Hepatocyte (in vitro differentiated cells): ENCODE measurements at places on chromosomes 12 and 14. TPM values are rescaled to one million over a fixed set of nuclear protein-coding genes. Genes with fewer than 3 reads are reported as not detected.

DNA sequence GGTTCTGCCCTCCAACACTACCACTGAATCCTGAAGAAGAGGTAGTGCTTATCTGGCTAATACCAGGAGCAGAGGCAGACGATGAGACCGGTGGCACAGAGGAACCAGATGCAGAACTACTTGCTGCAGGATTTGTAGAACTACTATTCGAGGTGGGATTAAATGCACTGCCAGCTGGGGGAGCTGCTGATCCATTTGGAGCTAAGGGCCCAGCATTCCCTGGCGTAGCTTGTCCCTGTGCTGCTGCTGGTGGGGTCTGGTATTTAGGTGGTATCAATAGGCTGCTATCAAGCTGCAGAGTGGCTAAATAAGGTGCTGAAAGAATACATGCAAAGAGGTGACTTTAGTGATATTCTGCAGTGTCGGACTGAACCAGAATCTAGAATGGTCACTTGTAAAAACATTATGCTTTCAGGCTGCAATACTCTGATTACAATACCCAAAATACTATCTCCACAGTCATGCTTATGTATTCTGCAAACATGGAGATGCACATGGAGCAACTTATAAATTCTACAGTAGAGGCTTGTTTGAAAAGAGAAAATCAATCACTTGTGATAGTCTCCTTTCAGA, 294.2 kb downstream of the MED13L start:
- no peaks in the 10 kb centered on the region for H3K27me3 ChIP-seq
- no peaks in the 10 kb centered on the region for H3K36me3 ChIP-seq
- no peak overlapping the region for H3K27ac ChIP-seq
- no peak overlapping the region for H3K4me3 ChIP-seq

DNA sequence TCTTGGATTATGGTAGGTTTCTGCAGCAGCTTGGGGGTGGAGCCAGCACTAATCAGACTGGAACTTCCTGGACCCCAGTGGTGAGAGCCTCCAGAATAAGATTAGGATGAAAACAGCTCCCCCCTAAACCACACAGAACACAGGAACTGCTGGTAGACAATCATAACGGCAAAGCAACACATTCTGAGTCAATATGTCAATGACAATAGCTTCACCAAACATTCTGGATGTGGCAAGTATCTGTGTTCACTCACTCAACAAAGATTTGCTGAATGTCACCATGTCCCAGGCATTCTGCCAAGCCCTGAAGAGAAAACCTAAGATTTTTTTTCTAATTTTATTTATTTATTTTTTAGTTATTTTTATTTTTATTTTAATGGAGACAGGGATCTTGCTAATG, 65.2 kb downstream of the LRRC74A start:
- no peak overlapping the region for H3K4me3 ChIP-seq
- H3K27me3 ChIP-seq, result no peaks in the 10 kb centered on the region
- H3K4me1 ChIP-seq, result no peaks in the 10 kb centered on the region
- no peak overlapping the region for H3K27ac ChIP-seq
- DNase-seq, result no peak
- H3K36me3 ChIP-seq, result no peaks in the 10 kb centered on the region

GRCh38 chr12:116483959-116484750, 75.0 kb upstream of the MAP1LC3B2 start:
- no peak overlapping the region for H3K4me3 ChIP-seq
- no peak for DNase-seq
- H3K27me3 ChIP-seq, result no peaks in the 10 kb centered on the region
- H3K4me1 ChIP-seq, result no peaks in the 10 kb centered on the region
- H3K27ac ChIP-seq, result no peak overlapping the region

- H3K4me1 ChIP-seq, result peaks cover 9% of the 10 kb centered on the region
- no peaks in the 10 kb centered on the region for H3K27me3 ChIP-seq
- H3K36me3 ChIP-seq, result no peaks in the 10 kb centered on the region
- DNase-seq, result no peak
- no peak overlapping the region for H3K4me3 ChIP-seq
- H3K27ac ChIP-seq, result no peak overlapping the region
Measured at GRCh38 chr12:104309446-104309993, 6.0 kb downstream of the EID3 start.

DNA sequence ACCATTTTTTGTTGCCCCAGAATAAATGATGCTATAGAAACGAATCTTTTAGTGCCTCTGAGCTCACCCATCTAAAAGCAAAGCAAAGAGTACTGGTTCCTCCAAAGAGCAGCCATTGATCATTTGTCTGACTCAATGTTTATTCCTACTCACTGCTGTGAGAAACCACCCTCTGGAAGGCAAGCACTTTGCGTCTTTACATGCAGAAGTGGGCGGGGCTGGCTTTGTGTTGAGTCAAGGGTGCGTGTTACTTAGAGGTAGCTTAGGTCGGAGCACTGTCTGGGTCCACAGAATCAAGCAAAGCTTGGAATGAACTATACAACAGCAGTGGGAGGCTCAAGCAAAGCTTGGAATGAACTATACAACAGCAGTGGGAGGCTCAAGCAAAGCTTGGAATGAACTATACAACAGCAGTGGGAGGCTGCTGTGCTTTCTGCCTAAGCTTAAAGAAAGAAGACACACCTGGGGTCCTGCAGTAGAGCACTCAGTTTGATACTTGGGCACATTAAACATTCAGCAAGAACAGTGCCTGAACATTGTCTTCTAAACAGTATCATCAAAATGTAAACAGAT, 77.2 kb upstream of the PRICKLE1 start:
- H3K27me3 ChIP-seq, result no peaks in the 10 kb centered on the region
- H3K27ac ChIP-seq, result no peak overlapping the region
- no peak overlapping the region for H3K4me3 ChIP-seq
- peaks cover 6% of the 10 kb centered on the region for H3K4me1 ChIP-seq

- H3K4me1 ChIP-seq, result peaks cover 5% of the 10 kb centered on the region
- no peak overlapping the region for H3K4me3 ChIP-seq
- H3K27me3 ChIP-seq, result no peaks in the 10 kb centered on the region
- H3K27ac ChIP-seq, result no peak overlapping the region
Measured at GRCh38 chr12:12230275-12230674, 36.6 kb downstream of the LRP6 start.

- H3K4me1 ChIP-seq, result peaks cover 11% of the 10 kb centered on the region
- no peak overlapping the region for H3K4me3 ChIP-seq
- H3K27me3 ChIP-seq, result no peaks in the 10 kb centered on the region
- H3K36me3 ChIP-seq, result no peaks in the 10 kb centered on the region
- H3K27ac ChIP-seq, result peak overlapping the region; percentile 14
- peak; percentile 26 for DNase-seq
Measured at GRCh38 chr12:121128908-121129810, 3.5 kb upstream of the P2RX7 start.

GRCh38 chr12:2215709-2216560, 163.1 kb downstream of the CACNA1C start:
- no peaks in the 10 kb centered on the region for H3K27me3 ChIP-seq
- peaks cover 12% of the 10 kb centered on the region for H3K4me1 ChIP-seq
- peak; percentile 43 for DNase-seq

DNA sequence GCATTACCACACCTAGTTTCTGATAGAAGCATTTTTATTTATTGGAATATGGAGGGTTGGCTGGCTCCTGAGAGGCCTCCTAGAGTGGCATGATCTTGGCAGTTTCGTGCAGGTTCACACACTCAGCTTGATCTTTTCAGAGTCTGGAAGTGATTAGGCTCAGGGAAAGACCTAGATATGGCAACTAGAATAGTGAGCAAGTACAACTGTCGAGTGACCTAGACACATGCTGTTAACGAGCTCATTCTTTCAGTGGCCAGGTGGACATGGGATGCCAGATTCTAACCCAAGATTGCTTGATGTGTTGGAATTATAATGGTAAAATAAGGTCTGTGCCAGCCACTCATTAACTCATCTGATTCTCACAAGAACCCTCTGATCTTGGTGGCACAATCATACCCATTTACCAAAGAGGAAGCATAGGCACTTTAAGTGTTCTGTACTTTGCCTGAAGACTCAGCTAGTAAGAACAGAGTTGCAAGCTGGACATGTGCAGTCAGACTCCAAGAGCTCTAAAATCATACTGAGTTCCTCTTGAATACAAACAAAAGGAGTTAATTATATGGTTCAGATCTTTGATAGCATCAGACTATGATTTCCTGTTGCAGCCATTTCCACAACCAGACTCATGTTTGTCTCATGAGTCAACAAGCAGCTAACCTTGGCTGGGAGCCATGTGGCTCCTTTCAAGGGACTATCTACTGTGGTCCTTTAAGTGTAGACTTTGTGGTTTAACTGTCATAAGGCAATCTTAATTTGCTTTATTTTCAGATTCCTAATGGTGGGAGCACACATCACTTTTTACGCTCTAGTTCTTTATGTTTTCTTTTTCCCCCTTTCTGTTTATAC, 144.2 kb downstream of the PLEKHA5 start:
- H3K27ac ChIP-seq, result peak overlapping the region; percentile 20
- no peak overlapping the region for H3K4me3 ChIP-seq
- no peaks in the 10 kb centered on the region for H3K27me3 ChIP-seq

GRCh38 chr12:95970905-95971304, 25.2 kb downstream of the HAL start:
- H3K4me3 ChIP-seq, result no peak overlapping the region
- no peak overlapping the region for H3K27ac ChIP-seq
- no peaks in the 10 kb centered on the region for H3K27me3 ChIP-seq
- H3K4me1 ChIP-seq, result peaks cover 13% of the 10 kb centered on the region
- DNase-seq, result no peak

DNA sequence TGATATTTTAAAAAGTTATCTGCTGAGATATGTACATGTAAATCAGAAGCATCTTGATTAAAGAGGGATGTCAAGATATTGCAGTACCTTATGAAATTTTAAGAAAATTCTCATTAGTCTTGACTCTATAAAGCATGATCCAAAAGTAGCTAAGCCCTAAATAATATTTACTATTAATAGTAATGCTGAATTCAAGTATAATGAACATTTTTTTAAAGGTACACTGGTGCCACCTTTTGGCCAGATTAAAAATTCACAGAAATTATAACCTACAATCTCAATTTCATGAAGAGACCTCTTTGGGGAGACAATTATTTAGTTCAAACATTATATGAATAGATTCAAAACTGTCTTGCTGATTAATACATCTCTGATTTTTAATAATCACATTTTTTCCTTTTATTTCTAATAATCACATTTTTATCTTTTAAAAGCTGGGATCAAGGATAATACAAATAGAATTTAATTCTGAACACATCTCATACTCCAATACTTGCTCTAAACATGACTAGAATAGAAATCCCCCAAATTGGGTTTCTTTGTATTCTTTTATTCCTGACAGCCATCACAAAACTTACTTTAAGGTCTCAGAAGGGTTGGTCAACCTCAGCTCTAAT, 13.4 kb downstream of the AKAP5 start:
- H3K4me3 ChIP-seq, result no peak overlapping the region
- H3K36me3 ChIP-seq, result no peaks in the 10 kb centered on the region
- H3K4me1 ChIP-seq, result no peaks in the 10 kb centered on the region
- DNase-seq, result no peak

DNA sequence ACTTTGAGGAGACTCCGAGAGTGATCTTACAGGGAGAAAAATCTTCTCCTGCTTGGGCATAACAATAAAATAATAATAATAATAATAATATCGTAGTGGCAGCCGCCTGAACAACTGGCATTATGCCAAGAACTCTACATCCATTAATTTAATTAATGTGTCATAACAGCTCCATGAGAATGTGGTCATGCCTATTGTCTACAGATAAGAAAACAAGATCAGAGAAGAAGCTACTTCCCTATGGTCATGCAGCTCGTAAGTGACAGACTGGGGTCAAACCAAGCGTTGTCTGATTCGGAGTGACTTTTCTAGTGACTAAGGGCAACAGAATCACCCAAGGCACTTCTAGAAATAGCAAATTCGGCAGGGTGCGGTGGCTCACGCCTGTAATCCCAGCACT, 11.7 kb downstream of the PROX2 start:
- no peaks in the 10 kb centered on the region for H3K36me3 ChIP-seq
- peaks cover 10% of the 10 kb centered on the region for H3K27me3 ChIP-seq
- DNase-seq, result no peak
- H3K4me3 ChIP-seq, result no peak overlapping the region

GRCh38 chr12:92735131-92735721, 32.4 kb downstream of the PLEKHG7 start:
- H3K36me3 ChIP-seq, result no peaks in the 10 kb centered on the region
- no peaks in the 10 kb centered on the region for H3K4me1 ChIP-seq
- H3K27ac ChIP-seq, result peak overlapping the region; percentile 65
- no peak overlapping the region for H3K4me3 ChIP-seq

GRCh38 chr12:132172619-132173018, 28.4 kb downstream of the NOC4L start:
- H3K27me3 ChIP-seq, result peaks cover 25% of the 10 kb centered on the region
- DNase-seq, result no peak
- no peak overlapping the region for H3K27ac ChIP-seq
- H3K4me1 ChIP-seq, result no peaks in the 10 kb centered on the region

DNA sequence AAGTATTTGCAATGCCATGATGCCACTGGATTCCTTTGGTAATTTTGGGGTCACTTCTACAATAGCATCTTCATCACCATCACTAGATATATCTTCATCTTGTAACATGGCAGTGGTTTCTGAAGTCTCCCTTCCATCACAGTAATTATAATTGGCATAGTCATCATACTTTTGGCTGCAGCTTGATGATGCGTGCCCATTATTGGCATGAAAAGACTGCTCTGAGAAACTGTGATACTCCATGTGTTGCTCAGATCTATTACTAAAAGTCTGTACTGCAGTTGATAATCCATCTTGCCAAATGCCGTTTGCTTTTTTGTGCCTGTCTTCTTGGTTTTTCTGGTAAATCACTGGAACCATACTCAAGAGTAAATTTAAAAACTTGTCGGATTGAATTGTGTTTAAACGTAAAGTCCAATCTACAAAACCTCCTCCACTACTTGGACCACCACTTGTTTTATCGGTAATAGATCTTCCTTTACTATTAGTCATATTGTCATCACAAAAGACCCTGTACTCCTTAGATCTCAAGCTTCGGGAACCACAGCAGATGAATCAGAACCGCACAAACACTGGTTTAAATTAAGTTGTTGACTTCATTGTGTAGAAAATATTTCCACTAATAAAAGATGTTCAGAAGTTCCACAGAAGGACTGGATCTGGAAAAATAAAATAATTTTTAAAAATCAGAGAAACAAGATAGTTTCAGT, 29.9 kb downstream of the SLC41A2 start:
- no peaks in the 10 kb centered on the region for H3K36me3 ChIP-seq
- no peak for DNase-seq
- H3K27ac ChIP-seq, result no peak overlapping the region
- no peak overlapping the region for H3K4me3 ChIP-seq

CPM gene
- 26.8 and 30.7 TPM in 2 replicates for total RNA-seq

FSCB gene
- not detected in 2 replicates for total RNA-seq

SERPINA9 gene
- total RNA-seq, result 0.60 TPM in 1 of 2 replicates, not detected in the other

PSMB11 gene
- not detected in 2 replicates for total RNA-seq

FOXM1 gene
- 4.3 and 6.8 TPM in 2 replicates for total RNA-seq

SMIM41 gene
- total RNA-seq, result not detected in 2 replicates

PRPH gene
- total RNA-seq, result 0.70 and 1.1 TPM in 2 replicates

ABHD4 gene
- 30.7 and 33.9 TPM in 2 replicates for total RNA-seq

CPNE6 gene
- total RNA-seq, result not detected in 2 replicates

PRH2 gene
- total RNA-seq, result not detected in 2 replicates

CISTR gene
- not detected in 2 replicates for total RNA-seq

ACOT6 gene
- not detected in 2 replicates for total RNA-seq

VSIG10 gene
- 21.0 and 22.8 TPM in 2 replicates for total RNA-seq

SPIC gene
- total RNA-seq, result not detected in 2 replicates
